ENCODE measurements at places on chromosomes 11 and 22. TPM values are rescaled to one million over a fixed set of nuclear protein-coding genes. Genes with fewer than 3 reads are reported as not detected.

Gene SSTR3
- 14.8 TPM for total RNA-seq

Gene IPO7
- 181 TPM for total RNA-seq

Gene GGTLC3
- not detected for total RNA-seq

Gene ACR
- not detected for total RNA-seq

Gene ASCL2
- total RNA-seq = 2.7 TPM

DNA sequence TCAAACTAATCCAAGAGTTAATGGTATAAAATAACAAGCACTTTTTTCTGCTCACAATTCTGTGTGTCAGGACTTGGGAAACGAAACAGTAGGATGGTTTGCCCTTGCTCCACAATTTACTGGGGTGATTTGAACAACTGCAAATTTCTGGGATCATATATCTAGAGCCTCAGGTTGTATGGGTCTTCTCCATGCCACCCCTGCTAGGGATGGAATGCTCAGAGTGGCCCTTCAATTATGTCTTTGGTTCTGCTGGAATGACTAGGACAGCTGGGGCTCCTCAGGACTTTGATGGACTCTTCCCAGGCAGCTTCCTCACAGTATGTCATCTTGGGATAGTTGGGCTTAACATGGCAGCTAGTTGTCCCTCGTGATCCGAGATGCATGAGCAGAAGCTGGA is 223.0 kb upstream of the ANO5 start:
- no peak for DNase-seq

DNA sequence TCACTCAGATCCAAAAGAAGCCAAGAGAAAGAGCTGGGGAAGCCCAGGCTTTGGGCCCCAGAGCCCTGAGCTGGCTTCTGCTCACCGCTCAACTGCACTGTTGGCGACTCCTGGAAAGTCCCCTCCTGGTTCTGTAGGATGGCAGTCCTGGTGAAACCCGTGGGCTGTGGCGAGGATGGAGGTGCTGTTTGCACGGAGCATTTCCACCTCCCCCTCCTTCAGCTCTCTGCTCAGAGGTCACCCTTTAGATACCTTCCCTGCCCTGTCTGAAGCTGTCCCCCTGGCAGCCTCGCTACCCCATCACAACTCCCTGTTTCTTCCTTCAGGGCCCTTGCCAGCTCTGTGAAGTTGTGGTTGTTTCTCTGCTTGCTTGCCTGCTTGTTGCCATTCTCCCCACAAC is 97.8 kb downstream of the MYO18B start:
- no peak for DNase-seq

DNA sequence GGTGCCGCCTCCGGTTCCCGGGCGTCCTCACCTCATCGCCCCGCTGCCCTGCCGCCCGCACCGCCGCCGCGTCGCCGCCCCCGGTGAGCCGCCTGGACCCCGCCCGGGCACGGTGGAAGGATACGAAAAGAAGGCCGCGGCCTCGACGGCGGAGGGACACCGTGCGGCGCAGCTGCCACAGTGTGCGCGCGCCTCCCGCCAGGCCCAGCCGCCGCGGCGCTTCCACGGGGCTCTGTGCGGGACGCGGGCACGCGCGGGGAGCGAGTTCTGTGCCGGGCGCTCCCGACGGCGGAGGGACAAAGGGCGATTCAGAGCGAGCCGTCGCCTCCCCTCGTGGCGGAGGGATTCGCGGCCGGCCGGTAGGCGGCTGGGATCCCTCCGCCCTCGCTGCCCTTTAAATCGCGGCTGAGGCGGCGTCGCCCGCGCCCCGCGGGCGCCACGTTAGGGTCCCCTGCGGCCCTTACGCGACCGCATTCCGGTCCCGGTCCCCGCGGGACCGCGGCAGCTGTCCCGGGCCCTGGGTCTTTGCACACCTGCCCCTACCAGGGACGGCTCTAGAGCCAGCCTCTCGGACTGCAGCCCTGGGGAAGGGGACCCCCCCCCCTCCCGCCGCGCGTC is 568 bp upstream of the KMT5B start:
- peak; percentile 87 for DNase-seq

GRCh38 chr11:68377389-68377795 is 65.0 kb downstream of the LRP5 start:
- no peak for DNase-seq

- DNase-seq = no peak
These were observed 586 bp downstream of the OR56A5 start for GRCh38 chr11:5967708-5968107.

GRCh38 chr22:23565915-23566704 is 14.0 kb downstream of the IGLL1 start:
- peak; percentile 18 for DNase-seq

- DNase-seq = no peak
These were observed 263.8 kb downstream of the LUZP2 start for GRCh38 chr11:24760681-24761080.

GRCh38 chr11:721741-722345 is 15.8 kb downstream of the EPS8L2 start:
- DNase-seq = peak; percentile 73

DNA sequence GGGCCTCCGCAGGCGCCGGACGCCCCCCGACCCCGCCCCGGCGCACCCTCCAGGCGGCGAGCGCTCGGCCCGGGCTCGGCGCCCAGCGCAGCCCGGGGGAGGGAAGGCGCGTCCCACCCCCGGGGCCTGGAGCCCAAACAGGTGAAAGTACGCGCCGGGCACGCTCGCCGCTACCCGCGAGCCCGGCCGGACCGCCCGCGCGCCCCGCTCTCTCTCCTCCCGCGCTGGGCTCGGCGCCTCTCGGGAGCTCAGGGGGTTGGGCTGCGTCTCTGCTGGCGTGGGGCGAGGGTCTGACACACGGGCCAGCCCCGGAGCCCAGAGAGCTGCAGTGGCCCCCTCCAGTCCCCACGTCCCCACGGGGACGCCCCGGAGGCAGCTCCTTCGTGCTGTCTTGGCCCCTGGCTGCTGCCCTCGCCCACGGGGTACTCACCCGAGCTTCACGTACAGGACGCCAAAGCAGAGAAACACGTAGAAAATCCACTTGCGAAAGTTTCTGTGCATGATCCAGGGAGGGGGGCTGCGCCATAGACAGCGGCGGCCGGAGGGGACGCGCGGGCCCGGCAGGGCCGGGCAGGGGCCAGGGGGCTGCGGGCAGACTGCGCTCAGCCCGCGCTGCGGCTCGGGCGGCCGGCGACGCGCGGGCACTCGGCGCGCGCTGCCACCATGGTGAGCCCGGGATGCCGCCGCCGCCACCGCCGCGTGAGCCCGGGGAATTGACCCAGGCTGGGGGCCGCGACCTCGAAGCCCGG is 534 bp downstream of the WNT7B start:
- no peak for DNase-seq

DNA sequence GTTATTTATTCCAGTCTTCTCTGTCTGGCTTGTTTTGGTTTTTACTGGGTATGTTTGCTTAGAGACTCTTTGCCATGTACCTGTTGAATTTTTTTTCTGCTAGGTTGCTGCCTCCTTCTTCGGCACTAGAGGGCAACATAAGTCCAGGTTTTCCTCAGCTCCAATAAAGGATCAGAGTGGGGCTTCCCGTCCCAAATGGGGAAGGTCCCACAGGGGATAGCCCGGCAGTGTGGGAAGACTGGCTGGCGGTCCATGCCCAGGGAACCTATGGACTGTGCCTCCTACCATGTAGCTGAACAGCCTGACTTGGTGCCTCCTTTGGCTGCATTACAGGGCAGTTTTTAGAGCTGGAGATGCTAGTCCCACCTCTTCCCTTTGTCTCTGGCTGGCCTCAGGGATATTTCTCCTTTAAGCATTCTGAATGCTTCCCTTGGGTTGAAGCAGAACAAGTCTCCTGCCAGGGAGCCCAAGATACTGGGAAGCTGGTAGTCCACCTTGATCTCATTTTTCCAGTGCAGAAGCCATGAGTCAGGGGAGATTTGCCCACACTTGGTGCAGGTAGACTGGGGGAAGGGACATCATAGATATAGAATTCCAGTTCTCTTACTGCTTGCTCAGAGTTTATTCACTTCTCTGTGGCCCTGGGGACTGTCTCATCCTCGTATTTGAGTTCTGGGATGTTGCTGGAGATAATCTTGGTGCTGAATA is 60.2 kb downstream of the BRD1 start:
- DNase-seq = peak; percentile 51

DNA sequence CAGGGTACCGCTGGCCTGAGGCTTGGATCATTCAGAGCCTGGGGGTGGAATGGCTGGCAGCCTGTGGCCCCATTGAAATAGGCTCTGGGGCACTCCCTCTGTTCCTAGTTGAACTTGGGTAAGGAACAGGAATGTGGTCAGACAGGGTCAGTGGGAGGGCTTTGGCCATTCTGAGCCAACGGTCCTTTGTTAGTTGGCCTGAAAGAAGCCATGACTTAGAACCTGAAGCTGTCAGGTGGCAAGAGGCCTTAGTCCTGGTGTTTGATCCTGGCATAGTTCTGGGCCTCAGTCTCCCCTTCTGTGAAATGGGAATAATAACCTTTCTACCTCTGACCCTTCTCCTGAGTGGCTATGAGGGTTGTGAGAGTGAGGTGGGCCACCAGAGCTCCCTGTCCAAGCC is 8.3 kb downstream of the PGAP2 start:
- DNase-seq = no peak

- DNase-seq = peak; percentile 63
These were observed 816 bp downstream of the PDE3B start for GRCh38 chr11:14644226-14645014.

DNA sequence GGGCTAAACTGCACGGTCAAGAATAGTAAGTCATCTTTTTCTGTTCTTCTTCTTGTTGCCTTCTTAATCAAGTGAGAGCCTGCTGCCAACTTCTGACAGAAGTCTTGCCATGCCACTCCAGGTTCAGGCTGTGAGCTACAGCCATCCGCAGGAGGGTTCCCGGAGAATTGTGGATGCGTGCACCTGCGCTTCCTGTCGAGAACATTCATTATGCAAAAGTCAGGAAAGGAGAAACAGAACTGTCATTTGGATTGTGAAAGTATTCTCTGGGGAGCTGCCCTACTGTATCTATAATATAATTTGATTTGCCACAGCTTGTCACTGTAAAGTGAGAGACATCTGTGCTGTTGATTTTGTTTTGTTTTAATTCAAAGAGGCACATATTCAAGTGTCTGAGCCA is 12.3 kb downstream of the IL17RA start:
- DNase-seq = no peak

- DNase-seq = peak; percentile 38
These were observed 781 bp downstream of the NECTIN1 start for GRCh38 chr11:119728211-119728626.

DNA sequence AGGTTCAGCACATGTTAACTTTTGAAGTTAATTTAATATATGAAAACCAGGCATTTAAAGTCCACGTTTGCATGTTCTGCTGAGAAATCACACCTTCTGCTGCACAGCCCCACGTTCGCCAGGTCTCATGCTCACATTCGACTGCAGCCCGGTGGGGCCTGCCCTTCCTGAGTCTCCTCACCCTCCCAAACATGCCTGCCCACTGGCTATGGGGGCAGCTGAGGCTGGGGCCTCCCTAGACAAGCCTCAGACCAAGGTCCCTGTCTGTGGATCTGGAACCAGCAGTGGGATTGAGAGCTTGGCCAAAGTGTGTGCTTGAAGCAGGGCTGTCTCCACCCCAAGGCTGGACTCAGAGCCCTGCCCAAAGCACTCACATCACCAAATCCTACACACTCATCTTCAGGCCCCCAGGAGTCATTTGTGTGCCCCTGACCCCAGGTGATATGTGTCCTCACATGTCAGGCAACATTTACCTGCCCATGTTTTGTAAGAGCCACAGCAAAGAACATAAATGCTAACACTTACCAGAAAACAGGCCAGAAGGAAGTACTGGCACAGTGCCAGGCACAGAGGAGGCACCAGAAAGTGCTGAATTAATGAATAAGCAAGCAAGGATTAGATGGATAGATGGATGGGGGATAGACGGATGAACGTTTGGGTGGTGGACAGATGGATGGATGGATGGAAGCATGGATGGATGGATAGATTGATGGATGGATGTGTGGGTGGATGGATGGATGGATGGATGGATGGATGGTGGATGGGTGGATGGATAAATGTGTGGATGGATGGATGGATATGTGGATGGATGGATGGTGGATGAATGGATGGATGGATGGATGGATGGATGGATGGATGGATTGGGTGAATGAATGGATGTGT is 9.4 kb upstream of the FADD start:
- no peak for DNase-seq

DNA sequence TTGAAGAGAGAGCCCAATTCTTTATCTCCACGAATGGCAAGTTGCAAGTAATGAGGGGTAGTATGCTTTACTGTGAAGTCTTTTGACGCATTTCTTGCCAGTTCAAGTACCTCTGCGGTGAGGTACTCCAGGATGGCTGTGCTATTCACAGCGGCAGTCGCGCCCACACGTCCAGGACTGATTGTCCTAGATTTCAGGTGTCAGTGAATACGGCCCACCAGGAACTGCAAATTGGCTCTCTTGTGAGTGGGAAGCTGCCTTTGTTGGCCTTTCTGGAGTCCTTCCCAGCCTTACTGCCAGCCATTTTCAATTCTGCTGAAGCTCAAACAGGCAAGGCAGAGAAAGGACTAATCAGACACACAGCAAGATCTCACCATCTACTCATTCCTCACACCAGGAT is 8.5 kb downstream of the PPFIA1 start:
- no peak for DNase-seq

- no peak for DNase-seq
These were observed 59.6 kb downstream of the GUCY1A2 start for GRCh38 chr11:106958517-106959248.

DNA sequence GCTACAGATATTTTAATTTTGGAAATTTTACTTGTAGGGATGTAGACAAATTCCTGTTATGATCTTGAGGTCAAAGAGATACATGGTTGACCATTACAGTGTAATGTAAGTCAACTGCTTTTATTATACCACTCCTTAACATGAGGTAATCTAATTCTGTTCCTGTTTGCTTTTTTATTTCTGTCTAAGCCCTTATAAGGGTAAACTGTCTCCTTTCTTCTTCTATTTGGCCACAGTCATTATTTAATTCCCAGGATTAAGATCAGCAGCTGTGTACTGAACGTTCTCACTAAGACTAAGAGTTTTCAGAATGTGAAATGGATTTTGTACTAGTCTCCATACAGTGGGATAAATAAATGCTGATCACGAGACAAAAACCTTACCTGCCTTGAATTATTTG is 32.8 kb downstream of the C2CD3 start:
- no peak for DNase-seq

- no peak for DNase-seq
These were observed 29.8 kb downstream of the ANKK1 start for GRCh38 chr11:113417428-113417827.

DNA sequence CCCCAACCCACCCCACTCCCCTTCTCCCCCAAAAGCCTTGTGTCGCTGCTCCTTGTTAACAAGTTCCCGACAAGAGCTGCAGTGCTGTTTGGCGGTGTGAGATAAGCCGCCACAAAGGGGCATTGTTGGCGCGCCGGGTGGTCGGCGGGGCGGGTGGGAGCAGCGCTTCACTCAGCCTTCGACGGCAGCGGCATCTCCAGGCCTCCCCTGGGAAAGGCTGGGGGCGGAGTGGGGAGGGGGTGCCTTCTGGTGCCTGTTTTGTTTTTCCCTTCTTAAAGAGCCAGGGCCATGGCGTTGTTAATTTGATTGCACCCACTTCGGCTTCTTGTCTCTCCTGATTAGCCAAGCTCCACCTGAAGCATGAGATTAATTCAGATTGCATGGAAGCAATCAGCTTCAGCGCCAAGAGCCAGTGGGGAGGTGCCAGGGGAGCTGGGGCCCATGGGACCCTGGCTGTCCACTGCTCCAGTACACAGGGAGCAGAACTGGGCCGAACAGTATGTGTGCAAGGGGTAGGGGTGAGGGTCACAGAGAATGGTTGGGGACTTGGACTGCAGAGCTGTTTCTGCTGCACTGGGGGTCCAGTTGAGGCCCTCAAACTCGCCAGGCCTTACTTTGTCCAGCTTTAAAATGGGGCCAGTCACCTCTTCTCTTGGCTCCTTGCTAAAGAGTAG is 165.1 kb downstream of the CEP164 start:
- DNase-seq = no peak
